ENCODE measurements at places on chromosomes 3 and 15.

GRCh38 chr3:58164199-58164879 lies 46.4 kb downstream of the DNASE1L3 start:
- peak overlapping the region; percentile 11 for H3K27ac ChIP-seq
- peaks cover 34% of the 10 kb centered on the region for H3K36me3 ChIP-seq
- no peaks in the 10 kb centered on the region for H3K27me3 ChIP-seq
- H3K4me3 ChIP-seq = no peak overlapping the region
- no peak for DNase-seq

- peaks cover 4% of the 10 kb centered on the region for H3K27me3 ChIP-seq
- no peak overlapping the region for H3K4me3 ChIP-seq
- DNase-seq = no peak
- H3K4me1 ChIP-seq = peaks cover 7% of the 10 kb centered on the region
Measured at GRCh38 chr15:80669663-80670273, 25.3 kb upstream of the ABHD17C start.

GRCh38 chr3:100072326-100073048 lies 41.8 kb downstream of the FILIP1L start:
- peaks cover 38% of the 10 kb centered on the region for H3K4me1 ChIP-seq
- H3K36me3 ChIP-seq = no peaks in the 10 kb centered on the region
- no peak for DNase-seq
- H3K4me3 ChIP-seq = no peak overlapping the region

- no peak overlapping the region for H3K4me3 ChIP-seq
- no peaks in the 10 kb centered on the region for H3K27me3 ChIP-seq
- H3K4me1 ChIP-seq = no peaks in the 10 kb centered on the region
- no peaks in the 10 kb centered on the region for H3K36me3 ChIP-seq
- DNase-seq = no peak
- no peak overlapping the region for H3K27ac ChIP-seq
Measured at GRCh38 chr3:31157047-31157694, 262.7 kb upstream of the GADL1 start.

GRCh38 chr3:72746430-72747411 lies 101.5 kb downstream of the SHQ1 start:
- no peaks in the 10 kb centered on the region for H3K36me3 ChIP-seq

DNA sequence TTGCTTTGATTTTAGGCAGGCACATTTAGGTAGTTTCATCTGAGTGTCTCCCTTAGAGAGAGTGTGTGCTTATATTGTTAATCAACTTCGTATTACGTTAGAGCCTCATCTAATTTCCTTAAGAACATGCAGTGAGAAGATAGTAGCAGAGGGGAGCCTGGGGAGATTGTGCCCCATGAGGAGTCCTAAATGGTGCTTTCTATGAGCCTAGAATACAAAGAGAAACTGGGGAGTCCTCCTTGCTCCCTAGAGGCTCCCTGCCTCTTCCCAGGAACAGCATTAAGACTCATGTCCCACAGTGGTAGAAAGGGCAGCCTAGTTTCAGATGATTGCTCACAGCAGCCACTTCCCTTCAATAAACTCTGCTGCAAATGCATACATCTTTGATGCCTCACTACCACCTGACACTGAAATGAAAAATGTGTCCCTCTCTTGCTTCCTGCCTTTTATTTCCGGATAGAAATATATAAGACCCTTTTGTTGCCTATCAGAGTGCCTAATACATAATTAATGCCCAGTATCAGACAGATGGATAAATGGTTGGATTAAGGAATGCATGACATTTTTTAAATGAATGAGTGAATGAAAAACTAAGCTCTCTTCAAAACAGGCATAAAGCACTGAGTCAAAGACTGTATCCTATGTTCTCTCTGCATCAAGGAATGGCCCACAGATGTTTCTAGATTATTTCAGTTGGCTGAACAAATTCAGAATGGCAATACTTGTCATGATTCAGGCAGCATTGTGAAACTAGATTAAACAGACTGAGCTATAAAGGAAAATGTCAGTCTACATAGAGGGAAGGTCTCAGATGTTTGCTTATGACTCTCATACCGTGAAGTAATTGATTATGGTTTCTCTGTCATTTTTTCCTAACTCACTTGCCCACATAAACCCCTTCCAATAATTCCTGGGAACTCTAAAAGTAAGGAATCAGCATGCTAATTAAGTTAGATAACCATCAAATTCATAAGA lies 362.1 kb downstream of the LRRC3B start:
- H3K36me3 ChIP-seq = no peaks in the 10 kb centered on the region
- H3K4me1 ChIP-seq = peaks cover 6% of the 10 kb centered on the region
- DNase-seq = no peak
- H3K4me3 ChIP-seq = no peak overlapping the region

GRCh38 chr3:189621948-189622603 lies 9.1 kb upstream of the TP63 start:
- no peaks in the 10 kb centered on the region for H3K36me3 ChIP-seq
- no peak for DNase-seq
- no peak overlapping the region for H3K4me3 ChIP-seq
- H3K27me3 ChIP-seq = no peaks in the 10 kb centered on the region
